ENCODE measurements at places on chromosomes 5 and 9.

DNA sequence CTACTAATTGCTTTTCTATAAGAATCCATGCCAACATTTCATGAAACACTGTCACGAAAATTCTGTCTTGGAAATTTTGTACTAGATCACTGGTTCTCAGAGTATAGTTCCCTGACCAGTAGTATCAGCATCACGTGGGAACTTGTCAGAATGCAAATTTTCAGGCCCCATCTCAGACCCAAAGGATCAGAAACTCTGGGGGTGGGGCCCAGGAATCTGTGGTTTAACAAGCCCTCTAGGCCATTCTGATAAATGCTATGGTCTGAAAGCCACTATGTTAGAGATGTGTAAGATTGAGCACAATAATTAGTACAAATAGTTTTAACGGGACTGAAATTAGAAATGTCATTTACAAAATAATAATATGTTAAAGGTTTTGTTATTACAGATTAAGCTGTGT, 615.7 kb upstream of the ARRDC3 start:
- DNase-seq, result no peak

DNA sequence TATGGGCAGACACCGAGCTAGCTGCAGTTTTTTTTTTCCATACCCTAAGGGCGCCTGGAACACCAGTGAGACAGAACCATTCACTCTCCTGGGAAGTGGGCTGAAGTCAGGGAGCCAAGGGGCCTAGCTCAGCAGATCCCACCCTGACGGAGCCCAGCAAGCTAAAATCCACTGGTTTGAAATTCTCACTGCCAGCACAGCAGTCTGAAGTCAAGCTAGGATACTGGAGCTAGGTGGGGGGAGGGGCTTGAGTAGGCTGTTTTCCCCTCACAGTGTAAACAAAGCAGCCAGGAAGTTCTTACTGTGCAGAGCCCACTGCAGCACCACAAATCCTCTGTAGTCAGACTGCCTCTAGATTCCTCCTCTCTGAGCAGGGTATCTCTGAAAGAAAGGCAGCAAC, 151.7 kb upstream of the HCN1 start:
- no peak for DNase-seq

- DNase-seq, result no peak
Measured at GRCh38 chr5:37478121-37478894, 99.2 kb downstream of the WDR70 start.

DNA sequence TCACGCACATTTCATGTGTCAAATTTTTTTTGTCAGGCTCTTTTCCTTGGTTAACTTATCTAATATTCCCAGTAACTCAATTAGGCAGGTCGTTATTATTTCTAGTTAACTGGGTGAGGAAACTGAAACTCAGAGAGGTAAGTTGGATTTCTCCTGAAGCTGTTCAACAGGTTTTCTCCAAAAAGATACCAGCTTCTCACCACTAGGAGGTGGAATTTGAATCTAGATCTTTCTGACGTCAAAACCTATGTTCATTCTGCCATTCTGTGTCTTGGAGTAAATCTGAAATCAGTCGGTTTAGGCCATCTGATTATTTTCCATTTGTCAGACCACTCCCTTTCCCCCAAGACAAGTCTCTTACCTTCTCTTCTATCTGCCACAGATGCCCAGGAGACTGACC, 572.9 kb downstream of the ACTL7B start:
- no peak for DNase-seq

- DNase-seq, result no peak
Measured at GRCh38 chr9:4799775-4800174, 7.0 kb downstream of the RCL1 start.

- DNase-seq, result no peak
Measured at GRCh38 chr9:79868567-79869189, 296.9 kb downstream of the TLE4 start.
